ENCODE measurements at places on chromosomes 7 and 10.

GRCh38 chr7:47392241-47392759 is 189.6 kb downstream of the TNS3 start:
- no peak for DNase-seq

GRCh38 chr10:85919491-85920021 is 447.0 kb downstream of the GRID1 start:
- DNase-seq: no peak

DNA sequence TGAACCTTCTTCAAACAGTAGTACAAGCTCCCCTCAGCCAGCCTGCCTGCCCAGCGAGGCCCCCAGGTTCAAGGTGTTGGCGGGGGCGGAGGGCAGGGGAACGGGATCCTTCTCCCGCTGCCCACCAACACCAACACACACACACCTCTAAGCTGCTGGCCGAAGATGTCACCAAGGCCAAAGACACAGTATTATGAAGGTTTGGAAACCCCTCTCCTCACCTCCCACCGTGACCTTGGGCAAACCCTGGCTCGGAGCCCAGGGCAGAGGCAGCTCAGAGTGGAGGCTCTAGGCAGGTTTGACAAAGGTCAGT is 49.4 kb upstream of the GTF2IRD1 start:
- DNase-seq: no peak

GRCh38 chr7:93739424-93739823 is 151.1 kb downstream of the TFPI2 start:
- DNase-seq: no peak

GRCh38 chr10:86391986-86392722 is 25.6 kb upstream of the GRID1 start:
- DNase-seq: no peak

DNA sequence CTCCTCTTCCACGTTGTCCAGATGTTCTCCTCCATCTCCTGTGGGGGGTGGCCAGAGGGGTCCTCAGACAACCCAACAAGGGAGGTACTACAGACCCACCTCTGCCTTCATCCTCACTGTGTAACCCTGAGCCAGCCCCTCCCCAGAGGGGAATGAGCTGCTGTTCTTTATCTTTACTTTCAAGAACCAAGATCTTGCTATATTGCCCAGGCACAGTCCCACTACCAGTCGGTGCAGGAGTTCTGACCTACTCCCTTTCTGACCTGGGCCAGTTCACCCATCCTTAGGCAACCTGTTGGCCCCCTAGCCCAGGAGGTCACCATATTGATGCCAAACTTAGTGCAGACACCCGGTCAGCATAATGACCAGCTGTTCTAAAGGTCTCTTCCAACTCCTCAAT is 16.8 kb upstream of the MTPAP start:
- DNase-seq: no peak

- DNase-seq: no peak
Measured at GRCh38 chr7:17038783-17039170, 157.0 kb upstream of the AGR3 start.

- no peak for DNase-seq
Measured at GRCh38 chr7:1112625-1113547, 25.0 kb downstream of the GPER1 start.

DNA sequence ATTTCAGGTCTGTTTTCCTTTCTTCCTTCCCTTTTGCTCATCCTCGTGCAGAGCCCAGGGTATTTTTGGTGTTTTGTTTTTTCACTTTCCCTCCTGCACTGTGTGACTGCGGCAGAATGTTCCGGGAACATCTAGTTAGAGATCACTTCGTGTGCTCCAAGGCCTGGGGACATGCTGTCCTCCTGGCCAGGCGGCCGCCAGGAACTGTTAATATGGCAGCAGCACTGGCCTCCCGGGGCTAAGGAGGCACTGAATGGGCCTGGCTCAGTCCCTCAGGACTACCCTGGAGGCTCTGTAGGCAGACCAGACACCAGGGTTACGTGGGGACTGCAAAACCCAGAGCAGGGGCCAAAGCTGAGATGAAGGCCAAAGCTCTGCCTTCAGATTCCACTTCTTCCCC is 43.1 kb upstream of the TCF7L2 start:
- DNase-seq: no peak

- DNase-seq: no peak
Measured at GRCh38 chr7:32255036-32255435, 184.8 kb upstream of the PDE1C start.

- DNase-seq: no peak
Measured at GRCh38 chr10:101075775-101076174, 14.0 kb downstream of the KAZALD1 start.

DNA sequence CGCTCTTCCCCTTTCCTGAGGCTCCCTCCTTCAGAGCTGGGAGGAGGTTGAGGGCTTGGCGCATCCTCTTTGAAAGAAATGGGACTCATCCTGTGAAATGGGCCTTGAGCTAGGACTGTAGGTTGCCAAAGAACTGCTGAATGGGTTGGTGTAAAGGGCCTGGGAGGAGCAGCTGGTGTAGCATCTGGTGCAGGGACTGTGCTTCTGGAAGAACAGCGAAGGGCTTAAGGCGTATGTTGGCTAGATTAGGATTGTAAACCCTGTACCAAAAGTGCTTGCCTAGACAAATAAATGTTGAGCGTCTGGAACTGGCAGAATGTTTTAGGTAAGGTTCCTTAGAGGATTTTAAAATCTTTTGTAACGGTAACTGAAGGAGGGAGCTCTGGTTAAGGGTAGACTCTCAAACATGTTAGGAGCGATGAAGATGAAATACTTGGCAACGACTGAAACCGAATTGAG is 563 bp downstream of the STAM start:
- DNase-seq: no peak

DNA sequence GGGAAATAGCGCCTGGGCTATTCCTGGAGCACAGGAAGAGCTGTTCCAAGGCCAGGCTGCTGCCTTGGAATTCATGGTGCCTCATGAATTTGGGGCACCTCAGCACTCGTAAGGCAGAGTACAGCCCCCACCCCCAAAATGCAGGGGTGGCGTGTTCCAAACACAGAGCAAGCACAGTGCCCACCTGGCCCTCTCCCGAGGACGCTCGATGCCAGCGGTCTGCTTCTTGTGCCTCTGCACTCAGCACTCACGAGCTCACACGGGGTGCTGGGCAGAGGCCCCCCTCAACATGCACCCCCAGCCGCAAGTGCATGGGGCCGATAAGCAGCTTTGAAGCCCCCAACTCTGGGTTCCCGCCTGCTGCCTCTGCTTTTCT is 60.1 kb downstream of the ZRANB1 start:
- DNase-seq: no peak

DNA sequence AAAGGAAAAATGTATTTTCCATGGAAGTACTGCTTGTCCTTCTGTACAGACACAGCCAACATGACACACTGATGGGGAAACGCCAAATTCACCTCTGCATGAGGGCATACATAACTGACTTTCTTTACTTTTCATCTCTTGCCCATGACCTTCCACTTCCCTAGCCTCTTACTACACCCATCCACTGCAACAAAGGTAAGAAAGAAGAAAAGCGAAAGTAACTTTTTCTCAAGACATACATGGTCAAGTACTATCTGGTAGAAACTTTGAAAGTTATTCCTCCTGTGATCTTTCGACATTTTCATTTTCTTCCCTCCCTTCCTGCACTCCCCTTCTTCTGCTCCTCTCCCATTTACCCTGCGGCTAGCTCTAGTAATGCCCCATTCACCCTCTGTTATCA is 130.8 kb downstream of the USP6NL start:
- no peak for DNase-seq

DNA sequence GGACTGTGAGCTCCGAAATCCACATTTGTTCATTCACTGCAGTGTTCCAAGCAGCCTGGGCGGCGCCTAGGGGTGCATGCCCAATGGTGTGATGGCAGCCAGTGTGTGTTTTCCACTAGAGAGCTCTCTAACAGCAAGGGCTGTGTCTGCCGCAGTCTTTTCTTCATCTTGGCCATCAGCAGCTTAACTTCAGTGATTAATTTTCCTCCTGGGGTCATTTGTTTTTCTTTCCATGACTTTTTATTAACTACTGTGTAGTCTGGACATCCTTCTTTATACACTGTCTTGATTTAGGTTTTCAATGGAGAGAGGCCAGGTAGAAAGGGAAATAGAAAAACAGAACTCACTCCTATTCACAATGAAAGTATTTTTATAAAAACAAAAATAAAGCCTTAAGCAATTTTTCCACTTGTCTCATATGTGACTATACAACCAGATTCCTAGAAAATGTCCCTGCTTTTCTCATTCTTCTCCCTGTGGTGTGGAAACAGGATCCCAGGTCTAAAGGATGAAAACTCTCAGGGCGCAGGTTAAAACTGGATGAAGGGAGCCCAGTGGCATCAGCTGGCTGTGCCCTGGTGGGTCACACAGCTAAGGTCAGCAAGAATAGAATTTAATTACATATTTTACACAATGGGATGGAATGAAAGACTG is 176.8 kb downstream of the PKD1L1 start:
- no peak for DNase-seq

DNA sequence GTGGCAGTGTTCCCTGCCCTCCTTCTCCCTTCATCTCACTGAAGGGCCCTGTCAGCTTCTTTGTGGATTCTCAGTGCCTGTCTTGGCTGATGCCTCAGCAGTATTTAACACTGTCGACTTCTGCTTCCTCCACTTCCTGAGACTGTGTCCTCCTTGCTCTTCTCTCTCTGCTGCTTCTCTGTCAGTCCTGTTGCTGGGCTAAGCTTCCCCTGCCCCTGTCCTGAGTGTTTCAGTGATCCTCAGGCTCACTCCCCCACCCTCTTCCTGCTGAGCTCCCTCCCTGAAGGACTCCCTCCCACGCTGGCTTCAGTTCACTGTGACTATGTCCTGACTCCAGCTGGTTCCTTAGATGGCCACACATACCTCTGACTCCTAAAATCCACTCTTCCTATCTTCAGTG is 64.9 kb downstream of the CREM start:
- no peak for DNase-seq

- DNase-seq: no peak
Measured at GRCh38 chr7:676972-677385, 49.5 kb upstream of the DNAAF5 start.

GRCh38 chr10:17010363-17011145 is 119.1 kb downstream of the CUBN start:
- DNase-seq: no peak

GRCh38 chr7:80131675-80132435 is 2.8 kb upstream of the GNAI1 start:
- no peak for DNase-seq

DNA sequence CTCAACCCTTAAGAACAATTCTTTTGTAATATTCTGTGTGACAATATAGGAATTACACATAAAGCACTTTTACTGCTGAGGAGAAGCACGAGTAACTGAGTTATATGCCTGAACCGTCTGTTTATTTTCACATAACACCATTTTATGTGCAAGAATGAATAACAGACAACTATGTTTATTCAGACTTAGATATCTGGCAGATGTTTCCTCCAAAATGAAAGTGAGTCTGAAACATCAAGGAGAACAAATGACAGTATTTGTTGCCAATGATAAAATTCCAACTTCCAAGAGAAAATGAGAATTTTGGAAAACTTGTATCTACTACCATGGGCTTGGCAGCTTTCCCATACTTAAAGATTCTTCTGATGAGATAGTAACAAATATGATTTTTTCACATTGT is 51.4 kb downstream of the DNMBP start:
- no peak for DNase-seq

GRCh38 chr10:97024168-97025073 is 161.3 kb downstream of the SLIT1 start:
- no peak for DNase-seq

GRCh38 chr10:112490545-112490944 is 43.5 kb downstream of the VTI1A start:
- DNase-seq: no peak

DNA sequence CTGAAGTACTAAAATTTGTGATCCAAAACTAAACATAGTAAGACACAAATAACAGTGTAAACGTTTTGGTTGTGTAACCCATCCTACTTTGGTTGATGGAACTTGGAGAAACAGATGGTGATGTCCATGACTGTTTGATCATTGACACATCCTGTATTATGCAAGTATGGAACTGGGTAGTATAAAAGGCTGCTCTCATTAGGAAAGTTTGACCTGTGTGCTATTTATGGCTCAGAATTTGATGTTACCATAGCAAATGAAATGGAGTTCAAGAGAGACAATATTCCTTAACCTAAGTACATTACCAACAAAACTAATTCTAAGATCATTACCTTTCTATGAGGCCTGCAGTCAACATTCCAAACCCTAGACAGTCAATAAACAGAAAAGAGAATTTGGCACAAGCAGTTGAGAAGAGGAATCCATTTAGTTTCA is 39.9 kb downstream of the DKK1 start:
- no peak for DNase-seq

DNA sequence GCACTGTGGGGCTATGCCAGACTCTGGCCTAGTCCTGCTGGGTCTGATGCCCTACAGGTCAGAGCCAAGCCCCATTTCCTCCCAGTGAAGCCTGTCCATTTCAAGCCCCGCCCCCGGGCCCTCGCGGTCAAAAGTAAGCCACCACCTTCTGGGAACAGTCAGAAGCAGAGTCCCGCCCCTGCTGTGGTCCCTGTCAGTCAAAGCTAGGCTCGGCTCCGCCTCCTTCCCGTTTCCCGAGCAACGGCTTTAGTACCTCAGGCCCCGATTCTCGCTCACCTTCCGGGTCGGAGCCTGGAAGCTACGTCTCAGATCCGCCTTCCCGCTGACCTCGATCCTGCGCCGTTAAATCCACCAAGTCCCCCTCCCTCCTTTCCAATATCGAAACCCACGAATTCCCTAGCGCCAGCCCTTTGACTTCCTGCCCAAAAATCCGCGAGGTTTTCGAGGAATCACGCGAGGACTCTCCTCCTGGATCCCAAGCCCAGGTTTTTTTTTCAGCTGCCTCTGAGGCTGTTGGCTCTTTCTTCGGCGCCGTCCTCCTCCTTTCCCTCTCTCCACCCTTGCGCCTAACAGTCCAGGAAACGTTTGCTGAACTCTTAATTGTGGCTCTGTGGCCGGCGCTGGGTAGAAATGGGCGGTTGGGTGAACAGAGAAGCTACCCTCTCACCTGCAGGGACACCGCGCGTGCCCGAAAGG is 11.8 kb downstream of the SFXN3 start:
- peak; percentile 91 for DNase-seq

- DNase-seq: no peak
Measured at GRCh38 chr7:133330085-133330484, 77.2 kb downstream of the EXOC4 start.

DNA sequence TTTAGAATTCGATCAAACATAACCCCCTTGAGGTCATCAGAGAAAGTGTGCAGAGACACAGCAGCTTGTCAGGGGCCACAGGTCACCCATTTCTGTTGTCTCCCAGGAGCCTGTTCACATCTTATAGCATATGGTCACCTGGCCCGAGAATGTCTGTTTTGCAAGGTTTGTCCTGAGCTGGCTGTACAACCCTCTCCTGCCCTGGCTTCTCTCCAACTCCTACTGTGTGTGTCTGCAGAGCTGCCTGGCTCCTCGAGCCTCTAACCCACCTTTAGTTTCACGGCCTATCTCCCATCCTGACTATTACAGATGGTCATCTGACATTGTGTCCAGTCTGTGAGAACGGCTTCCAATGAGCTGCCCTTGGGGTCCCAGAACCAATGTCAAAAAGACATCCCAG is 683.4 kb downstream of the SDK1 start:
- DNase-seq: no peak

Measured in activated CD4-positive, alpha-beta T cell treated with anti-CD3 and anti-CD28 coated beads for 24 hours (primary cell).